SK-N-SH treated with all-trans-retinoic acid at 6 μM for 48 hours (cell line): ENCODE measurements at places on chromosomes 3 and 15.

DNA sequence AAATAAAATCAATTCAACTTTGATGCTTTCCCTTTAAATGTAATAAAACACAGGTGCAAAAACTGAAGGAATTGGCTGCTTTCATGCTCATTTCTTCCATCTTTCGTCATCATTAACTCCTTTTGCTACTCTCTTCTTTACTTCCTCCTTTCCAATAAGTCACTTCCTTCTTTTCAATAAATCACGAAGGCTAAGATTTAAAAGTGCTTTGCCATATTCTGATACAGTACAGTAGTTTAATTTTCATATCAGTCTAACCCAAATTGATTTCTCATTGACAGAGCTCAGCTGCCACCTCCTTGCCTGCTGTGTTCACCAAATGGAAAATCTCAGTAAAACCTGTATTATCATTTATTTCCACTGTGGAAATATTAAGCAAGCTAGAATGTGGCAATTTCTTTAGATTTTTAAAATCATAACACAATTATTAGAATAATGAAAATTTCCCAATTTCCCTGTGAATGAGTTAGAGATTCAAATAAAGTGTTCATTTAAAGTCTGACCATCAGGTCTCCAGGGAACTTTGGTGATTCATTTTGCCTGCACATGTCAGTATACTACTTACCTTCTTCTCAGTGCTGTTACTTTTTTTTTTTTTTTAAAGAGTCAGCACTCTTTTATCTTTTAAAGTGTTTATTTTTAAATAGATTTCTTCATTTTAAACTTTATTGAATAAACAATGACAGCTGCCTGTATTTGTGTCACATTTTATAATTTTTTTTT lies 41.6 kb downstream of the NANOGP8 start:
- no peak for ATAC-seq

GRCh38 chr3:151306168-151306810 lies 10.3 kb downstream of the GPR87 start:
- no peak for ATAC-seq

- ATAC-seq: no peak
Observed at GRCh38 chr3:190031887-190032752, 88.6 kb downstream of the P3H2 start.

DNA sequence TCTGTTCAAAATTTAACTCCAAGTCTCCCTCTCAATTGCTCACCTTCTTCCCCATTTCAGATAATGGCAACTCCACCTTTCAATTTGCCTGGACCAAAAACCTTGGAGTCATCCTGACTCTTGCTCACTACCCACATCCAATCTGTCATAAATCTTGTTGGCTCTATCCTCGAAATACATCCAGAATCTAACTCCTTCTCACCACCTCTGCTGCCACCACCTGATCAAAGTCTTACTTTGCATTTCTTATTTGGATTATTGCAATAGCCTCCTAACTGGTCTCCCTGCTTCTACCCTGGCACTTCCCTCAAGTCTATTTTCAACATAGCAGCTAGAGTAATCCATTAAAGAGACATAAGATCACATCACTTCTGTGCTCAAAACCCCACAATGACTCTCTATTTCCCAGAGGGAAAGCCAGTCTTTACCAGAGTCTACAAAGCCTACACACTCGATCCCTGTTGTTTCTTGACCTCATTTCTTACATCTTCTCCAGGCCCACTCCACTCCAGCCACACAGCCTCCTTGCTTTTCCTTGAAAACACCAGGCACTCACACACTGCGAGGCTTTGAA lies 86.6 kb downstream of the GPR156 start:
- peak; percentile 83 for ATAC-seq

GRCh38 chr3:133830071-133830470 lies 24.5 kb downstream of the SRPRB start:
- no peak for ATAC-seq

DNA sequence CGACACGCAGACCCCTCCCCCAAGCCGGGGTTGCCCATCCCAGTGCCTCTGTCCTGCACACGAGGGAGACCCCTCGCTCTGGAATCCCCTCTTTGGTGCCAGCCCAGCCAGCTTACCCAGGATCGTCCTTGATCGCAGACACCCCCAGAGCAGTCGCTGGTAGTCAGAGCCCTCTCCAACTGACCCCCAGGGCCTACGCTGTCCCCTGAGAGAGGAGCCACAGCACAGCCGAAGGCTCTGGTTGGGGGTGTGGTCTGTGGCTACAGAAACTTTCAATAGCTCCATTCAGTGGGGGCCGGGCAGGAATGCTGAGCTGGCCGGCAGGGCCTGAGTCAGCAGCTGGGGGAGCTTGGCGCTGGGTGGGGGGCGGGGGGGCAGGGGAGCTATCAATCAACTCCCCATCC lies at the start of gene LCTL:
Gene LCTL (minus strand): TSS at position 258 of the 404 bp plus-strand sequence. CDS start 633 bp downstream, outside the sequence.
- ATAC-seq: peak; percentile 76

DNA sequence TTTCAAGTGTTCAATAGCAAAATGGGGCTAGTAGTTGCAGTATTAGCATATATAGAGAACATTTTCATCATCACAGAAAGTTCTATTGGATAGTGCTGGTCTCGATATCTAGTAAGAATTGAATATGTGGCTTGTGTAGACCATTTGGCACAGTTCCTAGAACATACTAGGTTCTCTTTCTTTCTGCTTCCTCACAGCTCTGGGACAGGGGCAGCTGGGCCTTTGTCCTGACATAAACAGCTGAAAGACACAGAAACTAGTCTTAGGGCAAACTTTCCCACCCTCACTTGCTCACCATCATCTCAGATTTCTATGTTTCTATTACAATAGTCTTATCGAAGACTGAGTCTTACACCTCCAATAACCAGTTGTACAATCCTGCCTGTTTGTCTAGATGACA lies 63.7 kb upstream of the DLG1 start:
- ATAC-seq: no peak

- ATAC-seq: peak; percentile 45
Observed at GRCh38 chr15:63601026-63601703, 4.0 kb downstream of the FBXL22 start.

DNA sequence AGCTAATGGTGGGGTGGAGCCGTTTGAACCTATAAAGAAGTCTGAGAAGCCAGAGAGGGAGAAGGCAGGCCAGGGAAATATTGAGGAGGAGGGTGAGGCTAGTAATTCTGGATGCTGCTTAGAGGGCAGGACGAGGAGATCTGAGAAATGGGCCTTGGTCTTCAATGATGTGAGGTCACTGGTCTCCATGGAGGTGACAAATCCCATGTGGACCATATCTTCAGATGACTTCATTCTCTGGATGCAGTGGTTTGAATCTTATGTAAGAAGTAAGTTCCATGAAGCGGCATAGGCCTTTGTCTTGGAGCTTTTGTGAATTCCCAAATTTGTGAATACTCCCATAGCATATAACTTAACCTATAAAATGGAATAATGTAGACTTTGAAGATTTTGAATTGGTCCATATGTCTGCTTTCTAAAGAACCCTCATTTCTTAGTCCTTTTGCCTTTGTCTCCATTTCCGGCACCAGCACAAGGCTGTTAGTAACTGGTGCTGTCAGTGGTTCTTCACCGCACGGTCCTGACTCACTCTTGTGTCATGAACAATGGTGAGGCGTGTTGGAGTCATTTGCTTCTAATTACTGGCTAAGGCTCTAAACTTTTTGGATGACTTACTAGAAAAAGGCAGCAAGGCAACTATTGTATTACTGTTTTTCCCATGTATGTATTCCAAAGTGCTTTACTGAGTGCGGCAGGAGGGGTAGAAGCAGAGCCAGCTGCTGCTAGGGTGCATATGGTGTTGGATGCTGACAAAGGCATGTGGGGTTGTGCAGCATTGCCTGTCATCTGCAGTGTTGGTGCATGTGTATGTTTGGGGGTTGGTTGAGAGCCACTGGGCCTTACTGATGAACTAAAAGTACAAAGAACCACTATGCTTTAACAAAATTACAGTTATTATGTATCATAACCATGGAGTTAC lies 279.3 kb upstream of the C2CD4B start:
- peak; percentile 96 for ATAC-seq

GRCh38 chr3:59927056-59927455 lies 877.2 kb upstream of the CFAP20DC start:
- no peak for ATAC-seq

GRCh38 chr3:149462581-149463011 lies 11.9 kb upstream of the TM4SF4 start:
- no peak for ATAC-seq

DNA sequence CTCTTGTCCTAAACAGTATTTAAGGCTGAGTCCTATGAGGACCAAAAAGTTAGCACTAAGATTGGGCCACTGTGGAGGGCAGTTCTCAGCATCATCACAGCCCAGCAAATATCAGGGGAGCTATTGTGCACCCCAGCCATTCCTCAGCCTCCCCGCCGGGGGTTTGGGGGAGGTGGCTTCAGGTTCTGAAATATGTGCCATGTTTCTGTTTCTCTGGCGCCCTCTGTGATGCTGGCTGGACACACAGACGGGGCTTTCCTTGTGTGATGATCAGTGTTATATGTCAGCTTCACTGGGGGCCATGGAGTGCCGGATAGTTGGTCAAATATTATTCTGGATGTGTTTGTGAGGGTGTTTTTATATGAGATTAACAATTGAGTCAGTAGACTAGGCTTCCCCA lies 106.8 kb downstream of the GABRG3 start:
- ATAC-seq: no peak

DNA sequence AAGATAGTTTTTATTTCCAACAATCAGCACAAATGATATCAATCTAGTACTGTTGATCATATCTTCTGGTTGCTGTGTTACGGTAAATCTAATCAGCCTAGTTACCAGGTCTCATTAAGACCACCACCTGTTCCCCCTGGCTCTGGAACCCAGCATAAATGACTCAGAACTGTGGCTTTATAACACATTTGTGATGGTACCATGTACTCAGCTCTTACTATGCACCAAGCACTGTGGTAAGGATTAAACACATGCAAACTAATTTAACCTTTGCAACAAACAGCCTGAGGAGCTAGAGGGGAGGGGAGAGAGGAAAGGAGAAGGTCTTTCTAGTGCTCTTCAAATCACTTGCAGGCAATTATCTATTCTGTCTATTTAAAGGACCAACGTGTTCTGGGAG lies 173.9 kb upstream of the LMCD1 start:
- no peak for ATAC-seq

DNA sequence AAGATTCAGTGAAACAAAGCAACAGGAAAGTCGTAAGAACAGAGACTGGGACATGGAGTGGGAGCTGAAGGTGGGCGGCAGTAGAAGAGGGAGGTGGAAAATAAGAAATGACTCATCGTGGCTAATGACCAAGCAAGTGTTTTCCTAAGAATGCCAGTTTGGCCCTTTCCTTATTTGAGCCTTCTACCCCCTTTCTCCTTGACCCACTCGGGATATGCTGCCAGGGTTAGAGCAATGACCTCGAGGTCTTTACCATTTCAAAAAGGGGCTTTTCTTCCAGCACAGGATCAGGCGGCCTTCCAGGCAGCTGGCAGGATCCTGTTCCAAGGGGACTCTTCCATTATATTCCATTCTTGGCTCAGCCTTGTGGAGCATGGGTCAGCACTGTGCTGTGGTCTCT lies 241.1 kb downstream of the RYR3 start:
- ATAC-seq: no peak

GRCh38 chr3:151210676-151211381 lies 7.8 kb upstream of the GPR171 start:
- peak; percentile 39; the same call in 2 of the 3 replicates for ATAC-seq

GRCh38 chr15:82699726-82700125 lies 9.9 kb downstream of the AP3B2 start:
- peak; percentile 37; the same call in 1 of the 3 replicates for ATAC-seq

DNA sequence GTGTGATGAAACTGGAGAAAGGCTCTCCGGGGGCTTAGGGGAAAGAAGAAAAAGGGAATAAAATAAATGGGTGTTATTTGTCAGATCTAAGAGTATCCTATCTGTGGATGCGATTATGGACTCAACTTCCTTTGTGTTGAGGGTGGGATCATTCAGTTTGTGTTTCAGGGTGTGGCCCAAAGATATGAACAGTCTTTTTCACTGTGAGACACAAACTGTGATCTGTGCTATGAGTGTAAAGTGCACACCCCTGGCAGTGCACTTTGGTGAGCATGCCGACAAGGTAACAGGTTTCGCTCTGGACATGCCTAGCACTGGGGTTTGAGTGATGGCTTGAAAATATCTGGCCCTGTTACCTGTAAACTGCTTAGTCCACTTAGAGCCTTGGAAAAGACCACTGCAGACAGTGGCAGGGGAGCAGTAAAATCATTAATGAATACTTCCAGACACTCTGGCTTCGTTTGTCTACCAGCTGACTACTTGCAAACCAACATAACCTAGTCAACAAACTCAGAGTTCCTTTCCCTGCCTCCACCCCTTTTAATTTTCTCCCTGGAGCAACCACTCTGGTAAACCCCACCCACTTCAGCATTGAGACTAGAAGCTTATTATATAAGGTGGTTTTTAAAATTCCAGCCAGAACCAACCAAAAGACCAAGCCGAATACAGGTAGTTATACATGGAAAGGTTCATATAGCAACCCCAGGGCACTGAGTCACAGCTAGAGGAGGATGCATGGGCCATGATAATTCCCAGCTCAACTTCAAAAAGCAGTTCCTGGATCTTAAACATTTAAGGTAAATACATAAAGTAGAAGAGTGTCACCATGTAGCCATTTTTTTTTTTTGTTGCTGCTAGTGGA lies 55.1 kb downstream of the TAMM41 start:
- no peak for ATAC-seq

GRCh38 chr3:169923189-169923588 lies 11.8 kb downstream of the SAMD7 start:
- ATAC-seq: peak; percentile 69

GRCh38 chr3:48595526-48596121 lies 495 bp upstream of the COL7A1 start:
- peak; percentile 50 for ATAC-seq

- no peak for ATAC-seq
Observed at GRCh38 chr15:69906256-69907185, 191.2 kb downstream of the TLE3 start.

- no peak for ATAC-seq
Observed at GRCh38 chr3:133474817-133475216, 75.0 kb downstream of the BFSP2 start.

- peak; percentile 64 for ATAC-seq
Observed at GRCh38 chr3:133535971-133536881, 37.3 kb upstream of the CDV3 start.

GRCh38 chr3:16316847-16317560 lies 52.0 kb downstream of the OXNAD1 start:
- no peak for ATAC-seq

GRCh38 chr3:194254040-194254439 lies 97.1 kb downstream of the CPN2 start:
- no peak for ATAC-seq

DNA sequence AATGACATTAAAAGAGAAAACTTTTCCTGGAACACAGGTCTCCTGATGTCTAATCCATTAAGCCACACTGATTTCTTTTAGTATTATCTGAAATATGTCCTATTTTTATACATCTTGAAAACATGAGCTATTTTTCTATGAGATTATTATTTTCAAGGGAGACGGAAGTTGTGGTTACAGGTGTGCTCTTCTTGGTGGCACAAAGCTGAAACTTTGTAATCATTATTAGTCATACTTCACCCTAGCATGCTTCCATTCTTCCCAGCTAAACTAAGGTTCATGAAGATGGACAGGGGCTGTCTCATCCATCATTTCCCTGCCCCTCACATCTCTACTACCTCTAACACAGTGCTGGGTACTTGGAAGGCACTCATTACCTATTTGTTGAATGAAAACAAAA lies 85.6 kb upstream of the POU1F1 start:
- ATAC-seq: no peak

GRCh38 chr3:19399356-19399755 lies 251.0 kb downstream of the KCNH8 start:
- ATAC-seq: no peak

GRCh38 chr15:89761929-89762328 lies 10.9 kb upstream of the MESP1 start:
- no peak for ATAC-seq
